Activated CD4-positive, alpha-beta memory T cell treated with anti-CD3 and anti-CD28 coated beads, Interleukin-2, amount 10 ng/mL, durations not matched to agents 7 days and 5 days (primary cell): ENCODE measurements at places on chromosomes 12 and 14. TPM values are rescaled to one million over a fixed set of nuclear protein-coding genes. Genes with fewer than 3 reads are reported as not detected.

Gene GLT8D2
- total RNA-seq = not detected

Gene TAS2R31
- 1.7 TPM for total RNA-seq

Gene BCL11B
- 82.0 TPM for total RNA-seq

Gene SSTR1
- not detected for total RNA-seq

Gene FAIM2
- 0.78 TPM for total RNA-seq

Gene INF2
- 120 TPM for total RNA-seq

Gene TAMALIN
- total RNA-seq = 5.8 TPM

Gene TAS2R13
- total RNA-seq = 0.23 TPM

Gene TXNDC16
- 9.4 TPM for total RNA-seq

Gene PNMA1
- 30.0 TPM for total RNA-seq

Gene OTX2
- total RNA-seq = not detected

Gene CLEC4A
- 0.50 TPM for total RNA-seq

Gene C12orf54
- not detected for total RNA-seq

Gene PTPN6
- 295 TPM for total RNA-seq

Gene TMTC1
- 0.93 TPM for total RNA-seq

Gene NEUROD4
- total RNA-seq = not detected

Gene IKZF4
- total RNA-seq = 17.6 TPM
